Panc1 (cell line): ENCODE measurements at places on chromosomes 7 and 10. TPM values are rescaled to one million over a fixed set of nuclear protein-coding genes. Genes with fewer than 3 reads are reported as not detected.

Gene BEND7
- 7.6 TPM for total RNA-seq

Gene SMNDC1
- 62.2 TPM for total RNA-seq

Gene MRLN
- total RNA-seq: not detected

Gene LIPF
- not detected for total RNA-seq

Gene HECW1
- 0.77 TPM for total RNA-seq

GRCh38 chr10:61164458-61165160 is 220.6 kb upstream of the RHOBTB1 start:
- no peak overlapping the region for H3K4me3 ChIP-seq
- no peaks in the 10 kb centered on the region for H3K27me3 ChIP-seq
- DNase-seq: no peak
- H3K36me3 ChIP-seq: no peaks in the 10 kb centered on the region
- H3K27ac ChIP-seq: no peak overlapping the region

DNA sequence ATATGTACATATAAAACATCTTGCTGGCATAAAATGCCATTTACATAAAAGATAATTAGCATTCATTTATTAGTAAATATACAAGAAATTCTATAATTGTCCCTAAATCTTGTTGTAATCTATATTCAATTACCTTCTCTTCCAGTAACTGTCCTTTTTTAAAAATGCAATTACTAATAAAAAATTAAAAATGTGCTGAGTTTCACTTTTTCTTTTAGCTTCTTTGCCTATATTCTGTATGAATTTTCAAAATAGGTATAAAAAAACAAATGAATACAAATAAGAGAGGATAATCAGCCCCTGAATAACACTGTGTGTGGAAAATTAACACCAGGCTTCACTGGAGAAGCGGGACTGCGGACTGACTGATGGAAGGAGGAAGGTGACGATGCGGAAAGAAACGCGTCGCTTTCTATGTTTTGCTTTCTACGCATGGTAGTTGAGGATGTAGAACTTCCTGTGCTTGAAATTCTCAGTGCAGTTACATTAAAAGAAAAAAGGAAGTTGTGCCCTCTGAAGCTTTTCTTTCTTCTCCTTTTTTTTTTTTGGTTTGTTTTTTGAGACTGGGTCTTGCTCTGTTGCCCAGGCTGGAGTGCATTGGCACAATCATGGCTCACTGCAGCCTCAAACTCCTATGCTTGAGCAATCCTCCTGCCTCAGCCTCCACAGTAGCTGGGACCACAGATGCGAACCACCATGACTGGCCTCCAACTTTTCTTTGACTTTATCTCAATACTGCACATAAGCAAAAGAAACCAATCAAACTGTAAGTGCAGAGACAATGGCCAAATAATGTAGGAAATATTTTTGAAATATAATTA is 7.4 kb upstream of the ZMYND11 start:
- H3K36me3 ChIP-seq: no peaks in the 10 kb centered on the region
- peaks cover 9% of the 10 kb centered on the region for H3K4me1 ChIP-seq
- no peak overlapping the region for H3K4me3 ChIP-seq

GRCh38 chr7:12244129-12244528 is 33.0 kb downstream of the TMEM106B start:
- no peaks in the 10 kb centered on the region for H3K36me3 ChIP-seq
- H3K27ac ChIP-seq: peak overlapping the region; percentile 42; the same call in 1 of the 2 replicates
- no peak overlapping the region for H3K4me3 ChIP-seq
- no peaks in the 10 kb centered on the region for H3K4me1 ChIP-seq
- no peak for DNase-seq

DNA sequence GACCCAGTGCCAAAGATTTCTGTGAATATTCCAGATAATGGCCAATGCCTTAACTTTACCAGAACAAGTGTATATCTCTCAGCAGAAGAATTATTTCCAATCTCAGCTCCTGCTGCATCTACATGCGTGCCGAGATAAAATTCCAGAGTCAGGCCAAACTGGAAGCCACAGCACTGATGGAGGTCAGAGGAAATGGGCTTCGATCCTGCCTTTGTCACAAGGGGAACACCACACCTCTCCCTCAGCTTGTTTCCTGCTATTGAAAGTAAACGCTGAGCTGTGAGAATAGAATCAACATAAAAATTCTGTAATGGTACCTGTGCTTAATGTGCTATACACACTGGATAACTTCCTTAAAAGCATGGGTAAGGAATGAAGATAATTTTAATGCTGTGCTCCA is 255.5 kb downstream of the NEBL start:
- H3K27ac ChIP-seq: no peak overlapping the region
- no peak for DNase-seq
- H3K4me3 ChIP-seq: no peak overlapping the region
- no peaks in the 10 kb centered on the region for H3K27me3 ChIP-seq
- no peaks in the 10 kb centered on the region for H3K4me1 ChIP-seq

DNA sequence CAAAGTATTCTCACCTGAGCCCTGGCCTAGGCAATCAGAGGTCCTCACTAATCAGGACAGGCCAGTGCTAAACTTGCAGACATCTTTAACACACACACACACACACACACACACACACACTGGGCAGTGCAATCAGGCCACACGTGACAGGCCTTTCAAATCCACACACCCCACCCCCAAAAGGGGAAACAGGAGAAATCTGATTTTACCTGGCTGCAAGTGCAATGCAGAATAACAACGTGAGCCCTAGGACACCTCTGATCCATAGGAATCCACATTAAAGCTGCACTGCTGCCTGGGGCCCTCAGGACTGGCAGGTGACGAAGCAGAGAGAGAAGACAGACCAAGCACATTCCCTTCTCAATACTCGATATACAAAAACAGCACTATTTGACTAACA is 218.9 kb downstream of the FAM107B start:
- H3K27me3 ChIP-seq: no peaks in the 10 kb centered on the region
- no peaks in the 10 kb centered on the region for H3K4me1 ChIP-seq
- no peaks in the 10 kb centered on the region for H3K36me3 ChIP-seq
- no peak overlapping the region for H3K27ac ChIP-seq
- no peak overlapping the region for H3K4me3 ChIP-seq

DNA sequence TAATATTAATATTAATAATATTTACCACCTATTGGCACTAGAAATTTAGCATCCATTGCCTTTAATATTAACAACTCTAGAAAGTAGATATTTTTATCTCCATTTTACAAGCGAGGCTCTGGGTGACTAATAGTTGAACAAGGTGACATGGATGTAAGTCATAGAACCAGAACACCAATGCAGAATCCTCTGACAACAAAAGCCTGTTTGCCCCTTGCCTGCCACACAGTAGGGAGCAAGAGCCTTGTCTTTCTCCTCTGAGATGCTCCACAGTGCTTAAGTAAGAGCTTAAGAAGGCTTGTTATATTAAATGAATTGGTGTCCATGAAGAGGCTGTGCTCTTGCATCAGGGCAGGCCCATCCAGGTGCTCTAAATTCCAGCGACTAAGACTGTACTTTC is 51.2 kb upstream of the LBX1 start:
- H3K4me1 ChIP-seq: no peaks in the 10 kb centered on the region
- H3K27me3 ChIP-seq: peaks cover 3% of the 10 kb centered on the region; the same call in 1 of the 2 replicates
- no peak overlapping the region for H3K27ac ChIP-seq
- no peak overlapping the region for H3K4me3 ChIP-seq
- DNase-seq: no peak

DNA sequence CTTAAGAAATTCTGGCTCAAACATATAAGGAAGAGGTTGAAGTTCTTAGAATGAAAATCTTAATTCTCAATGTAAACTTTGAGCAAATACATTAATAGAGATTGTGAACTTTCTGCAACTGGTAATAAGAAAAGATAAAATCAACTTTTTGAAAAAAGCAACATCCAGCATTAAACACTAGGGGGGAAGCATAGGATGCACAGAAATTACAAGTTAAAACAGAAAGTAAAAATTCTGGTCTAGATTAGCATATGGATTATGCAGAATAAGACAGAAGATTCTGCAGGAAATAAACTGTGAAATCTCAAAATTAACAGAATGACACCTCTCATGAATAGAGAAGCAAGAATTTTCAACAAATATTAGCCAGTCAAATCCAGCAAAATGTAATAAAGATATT is 38.0 kb upstream of the CAV2 start:
- H3K4me1 ChIP-seq: peaks cover 10% of the 10 kb centered on the region; the same call in 1 of the 2 replicates
- H3K4me3 ChIP-seq: no peak overlapping the region
- no peak for DNase-seq
- no peaks in the 10 kb centered on the region for H3K27me3 ChIP-seq
- no peaks in the 10 kb centered on the region for H3K36me3 ChIP-seq
- peak overlapping the region; percentile 89; the same call in 1 of the 2 replicates for H3K27ac ChIP-seq

GRCh38 chr10:61487506-61487905 is 34.3 kb upstream of the TMEM26 start:
- no peaks in the 10 kb centered on the region for H3K4me1 ChIP-seq
- no peaks in the 10 kb centered on the region for H3K27me3 ChIP-seq
- H3K27ac ChIP-seq: no peak overlapping the region; the same call in 1 of the 2 replicates

GRCh38 chr10:72659694-72660093 is 32.2 kb upstream of the MCU start:
- H3K27ac ChIP-seq: no peak overlapping the region
- no peaks in the 10 kb centered on the region for H3K4me1 ChIP-seq
- H3K4me3 ChIP-seq: no peak overlapping the region
- no peaks in the 10 kb centered on the region for H3K36me3 ChIP-seq
- H3K27me3 ChIP-seq: no peaks in the 10 kb centered on the region

DNA sequence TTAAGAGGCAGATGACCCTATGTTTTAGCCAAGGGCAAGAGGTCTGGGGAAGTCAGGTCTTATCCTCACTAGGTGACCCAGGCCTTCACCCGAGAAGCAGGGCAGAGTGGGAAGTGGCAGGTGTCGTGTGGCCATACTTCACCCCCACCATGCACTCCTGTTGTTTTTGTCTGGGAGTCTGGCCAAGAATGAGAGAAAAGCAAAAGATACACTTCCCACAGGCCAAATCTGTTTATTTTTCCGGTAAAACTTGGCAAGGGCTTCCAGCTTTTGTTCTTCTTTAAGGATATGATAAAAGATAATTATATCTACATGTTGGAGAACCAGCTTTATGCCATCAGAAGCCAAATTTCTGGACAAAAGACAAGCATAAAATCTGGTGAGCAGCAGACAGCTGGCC is 137.4 kb upstream of the CDC14C start:
- no peaks in the 10 kb centered on the region for H3K4me1 ChIP-seq
- no peak for DNase-seq
- H3K36me3 ChIP-seq: no peaks in the 10 kb centered on the region
- H3K27me3 ChIP-seq: no peaks in the 10 kb centered on the region

DNA sequence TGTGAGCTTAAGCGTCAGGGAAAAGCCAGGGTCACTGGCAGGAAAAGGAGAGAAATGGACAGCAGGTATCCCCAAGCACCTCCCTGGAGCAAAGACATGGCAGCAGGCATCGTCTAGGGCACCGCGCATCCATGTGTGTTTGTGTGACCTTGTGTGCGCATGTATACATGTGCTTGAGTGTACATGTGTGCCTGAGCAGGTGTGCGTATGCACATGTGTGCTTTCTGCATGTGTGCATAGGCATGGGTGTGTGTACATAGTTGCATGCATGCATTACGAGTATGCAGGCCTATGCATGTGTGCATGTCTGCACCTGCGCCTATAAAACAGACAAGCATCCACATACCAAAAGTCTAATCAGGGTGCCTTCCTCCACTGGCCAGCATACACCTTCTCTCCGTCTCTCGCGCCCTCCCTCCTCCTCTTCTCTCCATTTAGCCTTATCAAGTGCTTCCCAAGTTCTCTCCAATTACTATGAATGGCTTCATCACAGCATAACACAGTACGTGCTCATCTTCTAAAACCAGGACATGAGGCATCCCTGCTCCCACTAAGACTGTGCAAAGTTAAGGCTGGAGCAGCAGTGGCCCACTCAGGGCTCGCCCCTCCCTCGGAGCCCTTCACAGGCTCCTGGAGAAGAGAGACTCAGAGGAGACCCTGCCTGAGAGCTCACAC is 30.6 kb downstream of the RASGEF1A start:
- H3K4me1 ChIP-seq: no peaks in the 10 kb centered on the region
- no peaks in the 10 kb centered on the region for H3K36me3 ChIP-seq
- no peak overlapping the region for H3K27ac ChIP-seq
- no peak overlapping the region for H3K4me3 ChIP-seq
- DNase-seq: no peak

DNA sequence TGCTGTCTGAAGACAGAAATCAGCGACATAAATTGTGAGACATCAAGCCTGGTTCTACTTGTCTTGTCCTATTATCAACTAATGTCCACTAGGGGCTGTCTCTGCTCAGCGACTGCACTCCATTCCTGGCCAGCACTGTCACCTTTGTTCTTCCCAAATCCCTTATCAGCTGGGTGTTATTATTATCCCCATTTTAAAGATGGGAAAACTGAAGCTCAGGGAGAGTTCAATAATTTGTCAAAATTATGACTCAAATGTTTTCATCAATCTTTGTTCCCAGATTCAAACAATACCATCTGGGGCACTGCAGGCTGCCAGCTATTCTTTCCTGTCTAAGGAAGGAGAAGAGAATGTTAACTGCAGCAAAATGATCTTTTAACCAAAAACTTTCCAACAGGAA is 431.6 kb upstream of the NFE2L3 start:
- DNase-seq: no peak
- H3K4me3 ChIP-seq: no peak overlapping the region
- no peaks in the 10 kb centered on the region for H3K36me3 ChIP-seq

DNA sequence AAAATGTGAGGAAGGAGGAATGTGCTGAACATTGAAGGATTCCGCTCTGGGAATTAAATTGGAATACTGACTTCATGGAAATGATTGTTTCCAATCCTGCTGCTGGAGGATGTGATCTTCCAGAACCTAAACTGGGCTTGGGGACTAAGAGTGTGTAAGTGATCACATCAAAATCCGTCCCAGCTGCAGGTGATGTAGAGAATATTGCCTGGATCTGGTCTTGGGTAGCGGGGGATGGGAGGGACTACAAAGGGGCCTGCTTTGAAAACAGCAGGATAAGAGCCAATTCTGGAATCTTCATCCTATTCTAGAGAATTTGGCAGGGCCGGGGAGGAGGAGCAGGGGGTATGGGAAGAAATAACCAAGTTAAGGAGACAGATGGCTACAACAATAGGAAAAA is 552.2 kb upstream of the FZD8 start:
- no peak overlapping the region for H3K27ac ChIP-seq
- H3K4me3 ChIP-seq: no peak overlapping the region
- no peak for DNase-seq
- H3K4me1 ChIP-seq: no peaks in the 10 kb centered on the region
- no peaks in the 10 kb centered on the region for H3K27me3 ChIP-seq

- H3K4me1 ChIP-seq: no peaks in the 10 kb centered on the region
- H3K27ac ChIP-seq: no peak overlapping the region
- no peak for DNase-seq
- no peaks in the 10 kb centered on the region for H3K36me3 ChIP-seq
- no peak overlapping the region for H3K4me3 ChIP-seq
- H3K27me3 ChIP-seq: peaks cover 9% of the 10 kb centered on the region; the same call in 1 of the 2 replicates
Observed at GRCh38 chr7:2954433-2954853, 89.2 kb downstream of the CARD11 start.

DNA sequence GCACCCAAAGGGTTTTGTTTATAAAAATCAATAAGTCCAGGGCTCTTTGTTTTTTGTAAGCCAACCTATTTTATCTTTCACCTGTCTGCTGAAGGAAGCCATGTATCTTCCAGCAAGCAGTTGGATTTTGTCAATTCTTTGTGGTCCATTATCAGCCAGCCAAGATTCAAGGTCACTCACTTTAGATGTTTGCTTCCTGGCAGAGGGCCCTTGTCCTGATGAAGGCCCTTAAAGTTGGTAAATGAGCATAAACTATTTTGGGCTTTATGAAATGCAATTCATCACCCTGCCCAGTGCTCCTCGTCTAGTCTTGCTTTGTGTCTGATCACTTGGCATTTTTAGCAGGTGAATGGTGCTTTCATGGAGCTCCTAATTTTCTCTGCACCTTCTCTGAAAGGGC is 1004.2 kb downstream of the GRID1 start:
- no peaks in the 10 kb centered on the region for H3K4me1 ChIP-seq
- no peak overlapping the region for H3K4me3 ChIP-seq
- no peaks in the 10 kb centered on the region for H3K36me3 ChIP-seq
- no peak overlapping the region for H3K27ac ChIP-seq
